Vagina (tissue), 2 donors: ENCODE measurements at places on chromosomes 7 and 10.

DNA sequence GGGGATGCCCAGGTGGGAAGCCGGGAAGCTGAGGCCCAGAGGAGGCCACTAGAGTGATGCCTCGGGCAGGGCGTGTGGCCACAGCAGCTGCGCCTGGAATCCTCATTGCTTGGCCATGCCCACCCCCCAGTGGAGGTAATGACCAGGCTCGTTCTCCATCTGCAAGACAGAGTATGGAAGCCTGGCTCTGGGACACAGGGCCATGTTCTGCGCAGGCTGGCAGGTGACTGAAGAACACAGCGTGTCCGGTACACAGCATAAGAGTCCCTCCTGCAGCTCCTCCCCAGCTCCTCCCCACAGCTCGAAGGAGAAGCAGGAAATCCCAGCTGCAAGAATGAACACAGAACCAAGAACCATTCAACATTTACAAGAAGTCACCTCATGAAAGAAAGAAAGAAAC is 64.8 kb downstream of the SMURF1 start:
- DNase-seq = no peak

DNA sequence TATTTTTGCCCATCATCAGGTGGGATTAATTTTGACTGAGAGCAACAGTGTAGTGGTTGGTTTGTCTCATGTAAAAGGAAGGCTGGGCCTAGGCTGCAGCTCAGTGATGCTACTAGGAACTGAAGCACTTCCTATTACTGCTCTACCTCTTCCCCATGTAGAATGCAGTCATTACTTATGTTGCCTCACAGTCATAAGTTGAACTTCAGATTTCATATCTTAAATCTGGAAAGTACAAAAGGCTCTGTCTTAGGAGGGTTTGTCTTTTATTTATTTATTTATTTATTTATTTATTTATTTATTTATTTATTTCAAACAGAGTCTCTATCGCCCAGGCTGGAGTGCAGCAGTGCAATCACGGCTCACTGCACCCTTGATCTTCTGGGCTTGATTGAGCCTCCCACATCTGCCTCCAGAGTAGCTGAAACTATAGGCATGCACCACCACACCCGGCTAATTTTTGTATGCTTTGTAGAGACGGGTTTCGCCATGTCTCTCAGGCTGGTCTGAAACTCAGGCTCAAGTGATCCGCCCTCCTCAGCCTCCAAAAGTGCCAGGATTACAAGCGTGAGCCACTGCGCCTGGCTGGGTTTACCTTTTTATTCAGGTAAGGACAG is 721.7 kb upstream of the GALNT17 start:
- DNase-seq = no peak

DNA sequence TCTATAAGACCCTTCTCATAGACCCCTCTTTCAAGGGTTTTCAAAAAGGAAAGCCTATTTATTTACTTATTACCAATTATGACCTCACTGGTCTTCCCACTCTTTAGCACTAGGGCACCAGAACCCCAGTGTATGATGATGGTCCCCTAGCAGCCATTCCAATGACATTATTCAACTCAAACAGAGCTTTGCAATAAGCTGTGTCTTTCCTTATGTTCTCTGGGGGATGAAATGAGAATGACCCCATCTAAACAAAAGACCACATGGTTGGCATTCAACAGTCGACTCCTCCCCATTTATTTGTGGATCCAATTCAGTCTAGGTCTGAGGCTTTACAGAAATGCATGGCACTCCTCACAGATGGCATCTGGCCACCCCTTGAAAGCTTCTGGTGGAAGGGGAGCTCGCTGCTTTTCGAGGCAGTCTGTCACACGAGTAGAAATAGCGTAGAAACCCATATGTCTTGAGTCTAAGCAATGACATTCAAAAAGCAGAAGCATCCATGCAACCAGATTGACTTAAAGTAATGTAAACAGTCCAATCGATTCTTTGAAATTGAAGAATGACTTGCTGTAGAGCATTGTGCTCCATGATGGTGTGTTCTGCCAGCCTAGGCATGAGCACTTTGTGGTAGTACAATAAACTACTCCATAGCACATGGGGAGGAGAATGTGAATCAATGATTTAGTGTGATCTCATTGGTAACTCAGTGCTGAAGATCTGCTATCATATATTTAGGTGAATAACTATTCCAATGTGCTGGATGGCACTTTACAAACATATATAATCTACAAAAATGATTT is 29.8 kb downstream of the NRP1 start:
- no peak for DNase-seq

DNA sequence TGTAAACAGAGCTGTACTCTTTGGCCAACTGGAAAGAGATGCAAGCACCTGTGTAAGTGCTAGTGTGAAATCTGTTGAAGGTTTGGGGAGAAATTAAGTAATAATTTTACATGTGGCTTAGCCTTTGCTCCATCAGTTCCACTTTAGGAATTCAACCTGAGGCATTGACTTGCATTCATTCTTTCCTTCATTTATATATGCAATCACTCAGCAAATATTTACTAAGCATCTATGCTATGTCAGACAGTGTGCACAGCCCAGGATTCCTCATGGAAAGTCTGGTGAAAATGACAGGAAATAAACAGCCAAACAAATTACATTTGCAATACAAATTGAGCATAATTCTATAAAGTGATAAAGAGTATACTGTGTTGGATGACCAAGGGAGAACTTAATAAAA is 50.3 kb downstream of the ERLIN1 start:
- DNase-seq = no peak

DNA sequence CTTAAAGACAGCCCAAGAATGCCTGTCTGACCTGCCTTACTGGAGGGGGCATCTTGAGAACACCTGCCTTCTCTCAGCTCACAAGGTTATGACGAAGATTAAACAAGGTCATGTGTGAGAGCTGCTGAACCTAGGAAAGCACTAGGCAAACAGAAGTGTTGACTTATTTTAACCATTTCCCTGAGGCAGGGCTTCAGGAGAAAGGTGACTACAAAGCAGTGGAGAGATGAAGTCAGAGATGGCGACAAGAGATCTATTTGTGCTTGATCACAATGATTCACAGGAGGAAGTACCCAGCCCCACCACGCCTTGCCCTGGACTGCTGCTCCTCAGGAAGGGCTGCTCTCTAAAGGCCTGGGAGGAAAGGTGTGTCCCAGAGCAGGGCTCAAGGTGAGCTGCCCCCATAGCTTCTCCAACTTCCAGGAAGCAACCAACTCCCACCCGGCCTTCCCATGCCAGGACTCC is 27.8 kb downstream of the STN1 start:
- DNase-seq = no peak

DNA sequence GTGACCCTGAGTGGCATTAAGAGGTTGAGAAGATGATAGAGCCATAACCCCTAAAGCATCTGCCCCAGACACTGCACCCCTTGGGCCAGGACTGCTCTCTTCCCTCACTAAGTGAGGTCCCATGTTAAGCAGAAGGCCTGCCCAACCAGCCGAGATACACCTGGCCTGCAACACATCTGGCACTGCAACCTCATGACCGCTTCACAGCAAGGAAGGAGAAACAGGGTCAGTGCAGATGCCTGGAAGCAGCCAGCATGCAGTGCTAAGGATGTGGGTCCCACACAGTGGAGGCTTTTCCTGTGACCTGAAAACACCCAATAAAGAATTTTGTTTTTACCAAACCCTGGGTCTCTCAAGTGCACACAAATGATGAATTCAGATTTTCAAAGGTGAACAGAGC is 7.4 kb downstream of the NOD1 start:
- DNase-seq = no peak
